ENCODE measurements at places on chromosomes 6 and 20.

DNA sequence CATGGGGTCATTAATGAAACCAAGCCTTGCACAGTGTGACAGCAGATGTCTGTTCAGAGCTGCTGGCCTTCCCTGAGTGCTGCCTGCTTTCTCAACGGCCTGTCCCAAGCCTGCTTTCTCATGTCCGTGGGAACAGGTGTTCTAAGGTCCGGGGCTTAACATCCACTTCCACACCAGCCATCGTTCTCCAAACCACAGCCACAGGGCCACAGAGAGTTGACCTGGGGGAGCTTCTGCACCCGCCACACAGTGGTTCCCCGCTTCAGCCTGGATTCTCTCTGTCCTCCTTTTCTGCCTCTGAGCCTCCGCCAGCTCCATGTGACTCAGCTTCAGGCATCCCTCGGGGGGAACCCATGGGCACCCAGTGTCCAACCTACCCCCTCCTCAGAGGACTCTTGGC lies 26.9 kb upstream of the PPP1R3G start:
- DNase-seq, result no peak

- no peak for DNase-seq
These were observed 191.3 kb upstream of the MYLIP start for GRCh38 chr6:15937602-15938001.

DNA sequence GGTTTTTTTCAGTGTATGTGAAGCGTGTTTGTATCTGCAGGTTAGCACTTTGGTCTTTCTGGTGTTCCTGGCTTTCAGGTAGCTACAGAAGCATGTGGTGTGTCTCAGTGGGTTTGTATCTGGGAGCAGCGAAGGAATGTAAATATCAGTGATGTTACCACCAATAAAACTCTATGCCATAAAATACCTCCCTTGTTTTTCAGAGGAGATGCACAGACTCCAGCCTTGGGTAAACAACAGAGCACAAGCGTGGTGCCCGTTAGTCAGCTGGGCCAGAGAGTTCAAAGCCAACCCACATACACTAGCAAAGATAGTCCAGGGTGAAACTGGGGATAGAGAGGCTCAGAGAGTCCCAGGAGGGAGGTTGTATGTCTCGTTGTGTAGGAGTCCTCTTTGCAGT lies 393.8 kb downstream of the SMOC2 start:
- DNase-seq, result no peak

DNA sequence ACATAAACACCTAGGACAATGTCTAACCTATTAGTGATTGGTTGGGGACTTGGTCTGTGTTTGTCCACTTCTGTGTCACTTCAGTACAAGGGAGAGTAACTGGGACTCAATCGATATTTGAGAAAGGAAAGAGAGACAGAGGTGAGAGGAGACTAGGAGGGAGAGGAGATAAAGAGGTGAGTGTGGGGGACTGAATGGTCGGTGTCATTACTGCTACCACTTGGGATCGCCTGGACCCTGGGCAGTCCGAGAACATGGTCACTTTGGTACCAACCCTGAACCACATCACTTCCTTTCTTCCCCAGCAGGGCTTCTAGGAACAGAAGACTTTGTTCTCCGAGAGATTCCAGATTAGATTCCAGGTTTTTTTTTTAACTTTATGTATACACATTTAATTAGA lies 63.7 kb downstream of the GPR6 start:
- no peak for DNase-seq

- no peak for DNase-seq
These were observed 22.7 kb upstream of the HLA-DQA1 start for GRCh38 chr6:32614366-32615081.

DNA sequence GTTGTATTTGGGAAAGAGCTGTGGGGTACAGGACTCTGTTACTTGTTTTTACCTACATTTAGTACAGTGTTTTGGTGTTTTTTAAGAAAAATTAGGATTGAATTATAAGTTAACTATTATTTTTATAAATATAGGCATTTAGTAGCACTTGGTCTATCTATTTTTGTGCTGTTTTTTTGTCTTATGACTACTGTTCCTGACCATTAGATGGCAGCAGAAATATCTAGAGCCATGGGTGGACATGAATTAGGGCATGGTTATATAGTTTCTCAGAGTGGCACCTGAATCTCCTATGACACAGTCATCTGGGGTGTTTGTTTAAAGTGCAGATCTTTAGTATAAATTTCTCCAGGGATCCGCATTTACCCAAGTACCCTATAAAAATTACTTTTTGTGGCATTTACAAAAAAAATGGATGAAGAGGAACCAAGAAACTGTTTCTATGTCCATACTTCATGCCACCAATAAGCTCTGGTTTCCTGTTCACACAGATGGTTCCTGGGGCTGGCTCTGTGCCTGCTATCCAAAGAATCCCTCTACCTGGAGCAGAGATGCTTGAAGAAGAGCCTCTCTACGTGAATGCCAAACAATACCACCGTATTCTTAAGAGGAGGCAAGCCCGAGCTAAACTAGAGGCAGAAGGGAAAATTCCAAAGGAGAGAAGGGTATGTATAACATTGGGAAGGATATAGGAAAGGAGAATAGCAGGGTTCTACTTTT lies 19.8 kb downstream of the NFYA start:
- DNase-seq, result peak; percentile 54

- DNase-seq, result no peak
These were observed 17.7 kb upstream of the DST start for GRCh38 chr6:56660381-56660730.

DNA sequence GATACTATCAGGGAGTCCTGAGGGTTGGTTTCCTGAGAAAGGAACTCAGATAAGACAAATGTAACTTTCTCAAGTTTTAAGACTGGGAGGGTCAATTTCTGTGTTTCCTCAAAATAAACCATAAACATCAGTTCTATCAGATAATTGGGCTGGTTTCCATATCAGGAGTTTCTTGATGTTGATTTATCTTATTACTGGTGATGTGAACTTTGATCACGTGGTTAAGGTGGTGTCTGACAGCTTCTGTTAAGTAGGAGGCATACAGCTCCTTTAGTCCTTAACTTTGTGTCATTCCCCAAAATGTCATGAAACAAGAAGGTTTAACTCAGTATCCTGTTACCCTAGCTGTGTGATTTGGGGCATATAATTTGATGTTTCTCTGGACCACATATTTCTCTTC lies 145.2 kb downstream of the ZNF217 start:
- DNase-seq, result no peak

- DNase-seq, result no peak
These were observed 168.3 kb upstream of the STXBP5 start for GRCh38 chr6:147035886-147036285.

DNA sequence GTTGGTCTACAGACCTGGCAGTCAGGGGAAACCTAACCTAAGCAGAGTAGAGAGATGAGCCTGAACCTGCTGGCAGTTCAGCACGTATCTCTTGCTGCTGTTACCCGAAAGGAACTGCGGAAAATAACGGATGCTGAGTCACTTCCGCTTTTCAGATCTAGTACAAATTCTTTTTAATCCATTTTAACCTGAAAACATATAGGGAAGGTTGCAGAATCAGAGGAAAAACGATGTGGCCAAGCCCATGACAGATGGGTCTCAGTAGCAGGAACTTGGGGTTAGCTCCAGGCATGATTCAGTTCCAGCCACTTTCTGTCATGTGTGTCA lies 351.9 kb upstream of the PRND start:
- DNase-seq, result no peak

GRCh38 chr6:95489185-95489863 lies 88.0 kb upstream of the MANEA start:
- DNase-seq, result no peak

GRCh38 chr6:169048185-169048864 lies 205.3 kb downstream of the THBS2 start:
- no peak for DNase-seq

DNA sequence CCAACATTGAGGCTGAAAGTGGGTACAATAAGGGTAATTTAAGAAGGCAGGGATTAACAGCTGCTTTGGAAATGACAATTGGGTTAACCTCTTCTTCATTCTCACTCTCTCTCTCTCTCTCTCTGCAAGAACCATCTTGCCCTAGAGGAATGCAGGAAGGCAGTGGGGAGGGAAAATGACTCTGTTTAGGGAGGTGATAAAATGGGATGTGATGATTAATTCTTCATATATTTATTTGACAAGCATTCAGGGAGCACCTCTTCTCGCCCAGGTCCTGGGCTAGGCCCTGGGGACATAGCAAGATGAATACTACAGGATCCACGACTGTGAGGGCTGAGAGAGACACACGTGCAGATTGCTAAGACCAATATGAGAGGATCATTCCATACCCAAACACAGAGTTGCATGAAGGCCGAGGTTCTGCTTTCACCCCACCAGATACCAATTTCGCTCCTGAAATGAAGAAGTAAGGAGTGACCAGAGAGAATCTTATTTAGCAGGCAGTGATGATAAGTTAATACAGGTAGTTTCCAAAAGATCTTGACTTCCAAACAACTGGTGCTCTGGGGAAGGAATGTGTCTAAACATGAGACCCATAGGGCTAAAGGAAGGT lies 13.3 kb upstream of the PTPN1 start:
- DNase-seq, result peak; percentile 36

Measured in GM23248 (cell line).